CD14-positive monocyte (primary cell): ENCODE measurements at places on chromosomes 2 and 18. TPM values are rescaled to one million over a fixed set of nuclear protein-coding genes. Genes with fewer than 3 reads are reported as not detected.

DNA sequence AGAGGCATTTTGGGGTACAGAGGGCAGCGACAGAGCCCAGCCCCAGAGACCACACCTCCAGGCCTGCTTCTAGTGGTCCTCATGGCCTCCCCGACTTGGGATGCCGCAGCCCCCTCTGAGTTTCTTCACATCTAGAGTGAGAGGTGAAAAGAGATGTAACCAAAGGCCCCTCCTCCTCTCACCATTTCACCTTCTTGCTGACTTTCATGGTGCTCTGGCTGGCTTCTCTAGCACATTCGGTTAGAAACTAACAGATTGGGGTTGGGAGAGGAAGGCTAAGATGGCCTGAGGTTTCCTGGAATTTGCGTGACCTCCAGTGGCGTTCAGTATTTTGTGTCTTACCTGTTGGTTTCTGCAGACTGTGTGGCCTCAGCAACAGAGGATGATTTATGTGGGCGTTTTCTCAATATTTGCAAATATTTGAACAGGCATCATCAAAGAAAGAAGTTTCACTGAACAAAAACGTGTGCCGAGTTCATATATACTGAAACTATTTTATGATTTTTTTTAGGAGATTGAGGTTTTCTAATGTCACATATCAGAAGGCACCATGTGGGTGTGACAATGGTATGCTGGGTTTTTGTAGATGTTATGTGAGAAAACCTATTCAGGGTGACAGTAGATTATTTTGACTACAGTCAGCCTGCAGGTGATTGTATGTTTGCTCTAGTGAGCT, 69.9 kb upstream of the BCL2L11 start:
- no peak for DNase-seq

DNA sequence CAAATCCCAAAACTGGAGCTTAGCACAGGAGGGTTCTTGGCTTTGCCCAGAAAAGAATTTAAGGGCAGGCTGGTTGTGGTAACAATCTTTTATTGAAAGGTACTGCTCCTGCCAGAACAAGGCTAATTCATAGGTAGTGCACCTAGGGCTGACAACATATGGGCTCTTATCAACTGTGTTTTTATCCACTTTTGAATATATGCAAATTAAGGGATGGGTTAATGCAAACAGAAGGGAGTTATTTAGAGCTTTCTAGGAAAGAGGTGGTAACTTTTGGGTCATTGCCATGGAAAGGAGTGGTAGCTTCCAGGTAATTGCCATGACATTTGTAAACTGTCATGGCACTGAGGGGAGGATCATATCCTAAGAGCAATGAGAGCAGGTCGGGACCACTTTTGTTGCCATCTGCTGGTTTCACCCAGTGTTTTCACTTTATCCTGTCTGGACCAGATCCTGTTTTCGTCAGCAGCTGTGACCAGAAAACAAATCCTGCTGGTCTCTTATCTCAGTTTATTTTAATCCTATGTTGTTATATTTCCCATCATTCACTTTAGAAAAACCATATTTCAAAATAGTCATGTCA, 981 bp downstream of the C2orf66 start:
- DNase-seq: no peak

GRCh38 chr2:239162976-239163687, 237.7 kb downstream of the HDAC4 start:
- DNase-seq: no peak

Gene CCDC178
- not detected in 2 replicates for polyA plus RNA-seq

Gene LDLRAD4
- polyA plus RNA-seq: 15.4 and 15.5 TPM in 2 replicates

DNA sequence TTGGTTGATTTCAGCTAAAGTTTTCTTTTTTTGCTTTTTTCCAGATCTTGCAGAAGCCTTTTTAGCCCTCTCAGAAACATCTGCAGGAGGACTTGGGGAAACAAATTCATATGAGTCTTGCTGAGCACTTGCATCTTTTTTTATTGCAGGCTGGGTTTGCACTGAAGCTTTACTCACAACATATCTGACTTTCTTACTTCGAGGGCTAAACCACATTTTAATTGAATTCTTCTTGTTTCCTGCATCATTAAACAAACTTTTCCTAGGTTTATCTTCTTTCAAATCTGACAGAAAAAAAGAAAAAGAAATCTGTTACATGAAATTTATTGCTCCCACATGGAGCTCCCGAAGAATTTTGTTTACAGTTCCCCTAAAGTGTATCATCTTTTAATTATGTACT, 28.3 kb downstream of the BARD1 start:
- no peak for DNase-seq

GRCh38 chr2:3377279-3377611, 373 bp downstream of the EIPR1 start:
- peak; percentile 34 for DNase-seq

Gene DCC
- not detected in 2 replicates for polyA plus RNA-seq

- DNase-seq: peak; percentile 48
These were observed 58.5 kb upstream of the TXNDC2 start for GRCh38 chr18:9827211-9827792.

DNA sequence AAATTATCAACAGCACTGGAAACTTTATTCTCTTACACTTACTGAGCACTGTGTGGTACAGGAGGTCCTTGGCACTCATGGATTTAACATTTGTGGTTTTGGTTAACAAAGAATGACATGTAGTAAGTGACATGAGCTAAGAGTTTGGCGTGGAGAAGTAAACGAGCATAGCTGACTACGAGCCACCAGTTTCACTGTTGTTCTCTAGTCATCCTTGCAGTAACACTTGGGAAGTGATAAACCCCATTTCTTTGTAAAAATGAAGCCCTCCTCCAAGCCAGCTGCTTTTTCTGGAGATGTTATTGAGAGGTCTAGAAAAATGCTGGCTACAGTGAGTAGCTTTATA, 32.7 kb downstream of the QPCT start:
- no peak for DNase-seq

DNA sequence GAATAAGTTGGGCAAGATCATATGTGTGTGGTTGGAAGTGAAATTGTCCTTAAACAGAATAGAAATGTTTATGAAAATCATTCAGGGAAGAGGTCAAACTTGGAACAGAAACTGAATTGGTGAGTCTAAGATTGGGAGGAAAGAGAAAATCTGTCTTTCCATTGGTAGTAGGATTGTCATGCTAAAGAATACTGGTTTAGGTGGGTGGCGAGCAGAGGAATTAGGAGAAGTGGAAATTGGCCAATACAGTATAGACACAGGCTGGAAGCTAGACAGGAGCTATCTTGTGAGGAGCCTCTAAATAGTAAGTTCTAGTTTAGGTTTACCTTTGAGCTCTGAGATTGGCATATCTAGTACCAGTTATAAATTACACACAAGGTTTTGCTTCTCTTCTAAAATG, 80.9 kb upstream of the KYNU start:
- DNase-seq: no peak

Gene C2orf72
- polyA plus RNA-seq: not detected in 2 replicates
